ENCODE measurements at places on chromosomes 11 and 22.

DNA sequence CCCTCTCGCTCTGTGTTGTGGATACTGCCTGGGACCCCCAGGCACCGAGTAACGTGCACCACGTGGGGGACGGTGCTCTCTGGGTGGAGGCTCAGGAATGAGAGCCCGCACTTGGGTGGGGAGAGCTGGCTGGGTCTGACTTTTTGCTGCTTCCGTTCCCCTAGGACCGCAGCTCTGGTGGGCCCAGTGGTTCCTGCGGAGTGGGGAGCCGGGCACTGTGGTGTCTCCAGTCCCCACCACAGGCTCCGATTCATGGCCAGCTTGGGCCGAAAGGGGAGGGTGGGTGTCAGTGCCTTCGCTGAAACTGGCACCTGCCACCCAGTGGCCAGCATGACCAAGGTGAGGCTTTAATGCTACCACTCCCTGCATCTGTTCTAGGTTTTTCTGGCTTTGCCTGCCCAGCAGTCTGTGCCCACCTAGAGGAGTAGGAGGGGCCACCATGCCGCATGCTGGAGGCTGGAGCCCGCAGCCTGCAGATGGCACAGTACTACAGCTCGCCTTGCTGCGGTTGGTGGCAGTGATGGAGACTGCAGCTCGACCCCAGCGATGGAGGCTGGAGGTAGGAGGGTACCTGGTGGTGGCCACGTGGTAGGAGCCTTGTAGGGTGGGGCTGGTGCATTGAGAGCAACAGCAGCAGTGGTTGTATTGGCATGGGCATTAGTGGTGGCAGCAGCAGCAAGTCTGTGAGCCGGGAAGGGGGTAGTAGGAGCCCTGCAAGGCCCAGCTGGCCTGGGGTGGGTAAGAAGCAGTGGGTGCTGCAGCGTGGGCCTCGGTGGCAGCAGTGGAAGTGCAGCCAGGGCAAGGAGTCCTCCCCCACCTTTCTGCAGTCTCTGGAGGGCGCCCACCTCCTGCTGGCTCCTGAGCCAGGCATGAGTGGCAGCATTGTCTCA, 118.8 kb upstream of the VPREB1 start:
- no peak for DNase-seq

DNA sequence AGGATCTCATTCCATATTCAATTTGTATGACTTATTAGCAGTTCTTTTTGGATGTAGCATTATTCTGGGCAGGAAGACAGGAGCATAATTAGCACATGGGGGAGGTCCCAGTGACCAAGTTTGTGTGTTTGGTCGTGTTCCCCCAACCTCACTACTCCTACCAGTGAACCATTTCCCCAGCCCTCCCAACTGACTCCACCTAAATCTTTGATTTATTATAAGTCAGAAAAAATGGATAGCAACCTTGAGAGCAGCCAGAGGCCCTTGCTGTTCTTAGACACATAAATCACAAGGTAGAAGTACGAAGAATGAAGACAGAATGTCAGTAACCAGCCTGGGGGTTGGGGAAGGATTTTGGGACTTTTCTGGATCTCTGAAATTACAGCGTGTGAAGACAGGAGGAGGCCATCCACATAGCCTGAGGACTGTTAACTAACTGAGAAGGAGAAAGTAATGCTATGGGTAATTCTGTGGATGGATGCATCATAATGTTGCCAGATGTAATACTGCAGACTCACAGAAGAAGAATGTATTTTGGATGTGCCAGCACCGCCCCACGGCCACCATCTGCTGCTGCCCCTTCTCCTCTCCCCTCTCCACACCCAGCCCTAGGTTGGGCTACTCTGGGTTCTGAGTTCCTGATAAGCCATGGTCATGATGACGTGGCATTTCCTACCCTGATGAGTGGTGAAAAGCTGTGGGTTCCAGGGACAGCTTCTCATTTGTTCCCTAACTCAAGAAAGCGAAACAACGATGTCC, 124.3 kb upstream of the TTC12 start:
- DNase-seq = no peak

DNA sequence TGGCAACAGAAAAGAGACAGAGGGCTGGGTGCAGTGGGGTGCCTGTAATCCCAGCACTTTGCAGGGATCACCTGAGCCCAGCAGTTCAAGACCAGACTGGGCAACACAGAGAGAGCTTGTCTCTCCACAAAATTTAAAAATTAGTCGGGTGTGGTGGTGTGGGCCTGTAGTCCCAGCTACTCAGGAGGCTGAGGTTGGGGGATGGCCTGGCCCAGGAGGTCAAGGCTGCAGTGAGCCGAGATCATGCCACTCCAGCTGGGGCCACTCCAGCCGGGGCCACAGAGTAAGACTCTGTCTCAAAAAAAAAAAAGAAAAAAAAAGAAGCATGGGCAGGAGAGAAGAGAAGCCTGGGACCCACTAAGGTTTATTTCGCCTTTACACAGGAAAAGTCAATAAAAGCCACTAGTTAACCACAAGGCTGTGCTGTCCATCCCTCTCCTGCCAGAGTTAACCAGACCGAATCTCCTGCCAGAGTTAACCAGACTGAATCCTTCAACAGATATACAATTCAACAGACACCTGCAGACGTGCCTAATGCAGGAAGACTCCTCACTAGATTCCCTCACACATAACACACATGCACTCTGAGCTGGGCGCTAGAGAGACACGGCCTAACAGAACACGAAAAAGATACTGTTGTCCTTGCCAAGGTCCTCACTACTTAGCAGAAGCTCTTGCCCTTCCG, 29.8 kb downstream of the MICAL3 start:
- DNase-seq = no peak

GRCh38 chr22:29187831-29188230, 17.9 kb upstream of the EMID1 start:
- DNase-seq = no peak

DNA sequence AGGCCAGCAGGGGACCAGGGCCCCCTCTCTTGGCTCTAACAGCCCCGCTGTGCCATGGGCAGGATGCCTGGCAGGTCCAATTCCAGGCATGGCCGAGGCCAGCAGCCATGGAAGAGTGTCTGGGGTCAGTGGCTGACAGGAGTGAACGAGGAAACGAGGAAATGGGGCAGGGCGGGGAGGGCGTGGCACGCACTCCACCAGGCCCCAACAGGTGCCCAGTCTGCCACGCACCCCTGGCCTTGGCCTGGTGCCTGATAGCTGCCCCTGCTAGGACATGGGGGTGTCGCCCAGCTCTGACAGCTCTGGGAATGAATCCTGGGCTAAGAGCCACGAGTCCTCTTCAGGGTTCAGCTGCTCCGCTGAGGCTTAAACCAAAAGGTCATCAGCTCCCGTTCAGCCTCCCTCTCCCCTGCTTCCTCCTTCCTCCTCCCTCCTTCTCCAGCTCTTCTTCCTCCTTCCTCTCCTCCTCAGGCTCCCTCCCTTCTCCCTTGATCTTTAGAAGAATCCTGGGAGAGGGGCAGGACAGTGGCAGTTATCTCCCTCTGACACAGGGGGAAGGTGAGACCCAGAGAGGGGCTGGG, 11.5 kb upstream of the TBC1D22A start:
- DNase-seq = no peak

GRCh38 chr11:122803716-122804115, 34.6 kb upstream of the CRTAM start:
- no peak for DNase-seq

DNA sequence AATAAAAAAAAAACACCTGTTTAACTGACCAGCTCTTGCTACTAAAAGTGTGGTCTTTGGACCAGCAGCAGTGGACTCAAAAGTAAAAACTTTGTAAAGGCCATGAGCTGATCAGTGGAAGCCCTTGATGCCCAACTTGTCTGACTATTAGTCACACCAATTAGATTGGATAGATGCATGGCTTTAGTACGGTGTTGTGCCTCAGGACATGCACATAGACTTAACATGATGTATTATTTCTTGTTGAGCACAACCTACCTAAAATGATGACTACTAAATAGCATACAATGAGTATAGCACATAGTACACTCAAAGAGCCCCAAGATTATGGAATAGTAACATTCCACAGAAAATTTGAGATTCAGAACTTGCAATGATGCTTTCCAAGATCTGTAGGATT, 95.1 kb upstream of the FIBIN start:
- DNase-seq = no peak

DNA sequence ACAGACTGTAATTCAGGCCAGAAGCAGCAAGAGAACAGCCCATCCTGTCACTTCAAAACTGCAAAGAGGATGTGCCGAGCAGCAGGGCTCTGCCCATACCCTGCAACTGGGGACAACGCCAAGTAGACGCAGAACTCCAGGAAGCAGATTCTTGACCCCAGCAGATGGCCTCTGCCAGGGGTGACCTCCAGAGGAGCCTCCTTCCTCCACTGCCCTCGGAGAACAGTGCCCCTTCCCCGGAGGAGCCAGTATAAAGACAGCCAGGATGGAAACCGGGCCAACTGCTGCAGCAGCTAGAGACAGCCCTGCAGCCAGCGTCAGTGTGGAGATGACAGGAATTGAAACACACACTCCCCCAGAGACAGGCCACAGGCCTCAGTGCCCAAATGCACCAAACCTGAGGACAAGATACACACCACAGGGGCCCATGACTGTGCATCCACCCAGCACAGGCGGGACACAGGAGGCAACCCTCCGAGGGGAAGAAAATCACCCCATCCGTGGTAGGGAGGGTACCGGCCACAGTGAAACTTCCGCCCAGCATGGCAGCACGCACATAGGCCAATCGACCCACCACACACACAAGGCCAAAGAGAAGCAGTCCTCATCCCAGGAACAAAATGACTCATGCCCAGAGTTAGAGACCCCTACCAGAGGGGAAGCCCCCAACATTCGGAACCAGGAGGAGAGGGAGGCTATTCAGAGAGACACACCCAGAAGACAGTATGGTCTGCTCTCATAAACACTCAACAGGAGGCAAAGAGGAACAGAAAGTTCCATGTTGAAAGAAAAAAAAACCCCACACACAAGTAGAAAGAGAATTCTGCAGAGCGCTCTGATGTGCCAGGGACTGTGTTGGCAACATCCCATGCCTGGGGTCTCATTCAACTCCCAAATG, 5.6 kb downstream of the AHNAK start:
- no peak for DNase-seq

GRCh38 chr11:102064316-102064715, 17.1 kb downstream of the CFAP300 start:
- no peak for DNase-seq

GRCh38 chr11:65766535-65766934, 14.2 kb downstream of the AP5B1 start:
- no peak for DNase-seq

- no peak for DNase-seq
Measured at GRCh38 chr11:64757549-64758329, 2.0 kb downstream of the PYGM start.

DNA sequence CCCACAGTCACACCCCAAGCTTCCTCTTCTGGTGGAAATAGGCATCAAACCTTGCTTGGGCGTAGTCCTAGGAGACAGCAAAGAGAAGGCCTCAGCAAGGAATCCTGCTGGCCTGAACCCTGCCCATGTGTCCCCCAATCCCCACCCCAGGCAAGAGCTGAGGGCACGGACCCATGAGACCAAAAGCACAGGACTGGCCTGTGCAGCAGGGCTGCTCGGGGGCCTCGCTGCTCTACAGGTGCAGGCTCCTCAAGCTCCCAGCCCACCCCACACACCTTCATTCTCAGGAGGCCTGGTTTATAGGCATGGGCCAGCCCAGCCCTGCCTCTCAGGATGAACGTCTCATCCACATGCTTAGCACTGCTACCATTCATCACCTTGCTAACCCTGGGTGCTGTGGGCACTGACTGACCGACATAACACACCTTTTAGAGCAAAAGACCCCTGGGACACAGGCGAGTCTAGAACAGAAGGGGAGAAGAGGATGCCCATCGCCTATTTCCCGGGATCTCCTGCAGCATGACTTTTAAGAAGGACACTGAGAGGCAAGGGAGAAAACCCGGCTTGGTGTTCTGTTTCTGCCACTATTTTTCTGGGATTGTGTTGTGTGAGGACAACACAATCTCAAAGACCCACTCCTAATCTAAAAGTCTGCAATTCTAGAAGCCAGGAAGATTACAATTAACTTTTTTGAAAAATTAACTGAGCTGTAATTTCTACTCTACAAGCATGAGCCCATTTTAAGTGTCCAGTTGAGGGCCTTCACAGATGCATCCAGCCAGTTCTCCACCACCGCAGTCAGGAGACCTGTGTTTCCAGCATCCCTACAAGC, 15.4 kb downstream of the TCIRG1 start:
- DNase-seq = no peak

GRCh38 chr11:22317656-22318055, 20.5 kb upstream of the SLC17A6 start:
- no peak for DNase-seq

GRCh38 chr11:9962722-9963121, 298.8 kb downstream of the SWAP70 start:
- DNase-seq = no peak

- DNase-seq = no peak
Measured at GRCh38 chr22:21736084-21736642, 569 bp upstream of the YPEL1 start.

DNA sequence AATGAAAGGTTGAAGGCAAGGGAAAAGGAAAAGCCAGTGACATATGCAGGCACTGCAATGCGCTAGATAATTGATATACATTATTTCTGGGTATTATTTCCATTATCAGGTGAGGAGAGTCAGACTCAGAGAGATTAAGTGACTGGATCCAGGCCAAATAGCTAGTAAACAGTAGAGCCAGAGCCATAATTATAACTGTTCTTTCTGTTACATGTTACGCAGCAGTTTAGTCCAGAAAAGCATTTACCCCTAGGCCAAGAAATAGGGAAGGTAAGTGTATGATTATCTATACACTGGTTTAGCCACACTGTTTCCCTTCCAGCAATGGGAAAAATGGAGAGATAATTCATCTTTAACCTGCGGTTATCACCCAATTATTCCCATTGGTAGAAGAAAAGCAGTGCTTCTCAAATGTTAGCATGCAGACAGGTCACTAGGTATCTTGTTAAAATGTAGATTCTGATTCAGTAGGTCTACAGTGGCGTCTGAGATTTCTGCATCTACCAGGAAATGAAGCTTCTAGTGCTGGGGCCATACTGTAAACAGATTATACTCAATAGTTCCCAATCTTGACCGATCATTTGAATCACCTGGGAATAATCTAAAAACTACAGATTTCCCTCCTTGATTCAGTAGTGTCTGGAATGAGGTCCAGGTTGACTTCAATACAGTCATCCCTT, 69.4 kb downstream of the RBFOX2 start:
- no peak for DNase-seq

- no peak for DNase-seq
Measured at GRCh38 chr11:63017306-63017974, 1.8 kb upstream of the SLC22A8 start.

DNA sequence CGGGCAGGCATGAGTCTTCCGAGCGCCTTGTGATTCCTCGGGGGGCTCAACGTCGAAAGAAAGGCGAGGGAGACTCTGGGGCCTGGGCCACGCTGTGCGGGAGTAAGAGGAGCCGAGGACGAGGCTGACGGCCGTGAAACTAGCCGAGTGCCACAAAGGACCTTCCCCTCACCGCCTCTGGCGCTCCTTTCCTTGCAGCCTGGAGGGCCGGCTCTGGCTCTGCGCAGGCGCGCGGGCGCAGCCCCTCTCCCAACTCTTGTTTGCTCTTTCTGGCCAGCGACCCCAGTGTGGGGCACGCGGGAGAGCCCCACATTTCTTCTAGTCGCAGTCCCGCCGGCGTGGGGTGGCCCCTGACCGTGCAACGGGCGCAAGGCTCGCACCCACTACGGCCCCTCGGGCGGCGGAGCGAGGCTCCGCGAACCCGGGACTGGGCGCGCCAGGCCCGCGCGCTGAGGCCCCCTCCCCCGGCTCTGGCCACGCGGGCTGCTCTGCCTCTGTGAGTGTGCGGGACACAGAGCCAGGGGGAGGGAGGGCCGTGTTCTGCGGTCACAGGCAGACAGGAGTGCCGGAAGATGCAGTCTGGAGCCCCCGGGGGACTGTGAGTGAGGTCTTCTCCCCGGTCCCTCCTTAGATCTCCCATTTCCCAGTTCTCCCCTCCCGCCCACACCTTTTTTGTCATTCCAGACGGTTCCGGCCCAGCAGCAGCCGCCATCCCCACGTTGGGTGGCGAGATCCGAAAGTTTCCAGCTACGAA, 1.0 kb upstream of the TOB2 start:
- DNase-seq = peak; percentile 50
